ENCODE measurements at places on chromosomes 2 and 18.

- no peak for DNase-seq
Observed at GRCh38 chr2:154912215-154912614, 213.7 kb downstream of the KCNJ3 start.

DNA sequence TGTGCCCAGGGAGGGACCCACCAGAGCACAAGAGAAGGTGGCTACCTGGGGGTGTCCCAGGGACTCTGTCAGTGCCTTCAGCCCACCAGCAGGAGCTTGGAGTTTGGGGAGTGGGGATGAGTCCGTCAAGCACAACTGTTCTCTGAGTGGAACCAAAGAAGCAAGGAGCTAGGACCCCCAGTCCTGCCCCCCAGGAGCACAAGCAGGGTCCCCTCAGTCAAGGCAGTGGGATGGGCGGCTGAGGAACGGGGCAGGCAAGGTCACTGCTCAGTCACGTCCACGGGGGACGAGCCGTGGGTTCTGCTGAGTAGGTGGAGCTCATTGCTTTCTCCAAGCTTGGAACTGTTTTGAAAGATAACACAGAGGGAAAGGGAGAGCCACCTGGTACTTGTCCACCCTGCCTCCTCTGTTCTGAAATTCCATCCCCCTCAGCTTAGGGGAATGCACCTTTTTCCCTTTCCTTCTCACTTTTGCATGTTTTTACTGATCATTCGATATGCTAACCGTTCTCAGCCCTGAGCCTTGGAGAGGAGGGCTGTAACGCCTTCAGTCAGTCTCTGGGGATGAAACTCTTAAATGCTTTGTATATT, 14.0 kb downstream of the ITM2C start:
- no peak for DNase-seq

- DNase-seq, result peak; percentile 27
Observed at GRCh38 chr18:59067873-59068272, 71.8 kb upstream of the SEC11C start.

DNA sequence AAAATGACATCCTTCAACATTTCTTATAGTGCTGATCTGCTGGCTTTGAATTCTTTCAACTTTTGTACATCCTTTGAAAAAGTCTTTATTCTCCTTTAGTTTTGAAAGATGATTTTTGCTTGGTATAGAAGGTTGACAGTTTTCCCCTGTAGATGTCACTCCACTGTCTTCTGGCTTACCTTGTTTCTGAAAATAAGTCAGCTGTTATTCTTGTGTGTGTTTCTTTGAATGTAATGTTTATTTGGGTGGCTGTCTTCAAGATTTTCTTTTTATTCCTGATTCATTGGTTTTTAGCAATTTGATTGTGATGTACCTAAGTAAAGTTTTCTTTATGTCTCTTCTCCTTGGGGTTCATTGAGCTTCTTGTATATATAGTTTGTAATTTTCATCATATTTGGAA, 47.6 kb downstream of the ACTR3 start:
- DNase-seq, result no peak

- peak; percentile 54 for DNase-seq
Observed at GRCh38 chr2:201128933-201129505, 13.1 kb downstream of the CFLAR start.

- DNase-seq, result no peak
Observed at GRCh38 chr2:105760191-105760590, 15.5 kb downstream of the NCK2 start.

DNA sequence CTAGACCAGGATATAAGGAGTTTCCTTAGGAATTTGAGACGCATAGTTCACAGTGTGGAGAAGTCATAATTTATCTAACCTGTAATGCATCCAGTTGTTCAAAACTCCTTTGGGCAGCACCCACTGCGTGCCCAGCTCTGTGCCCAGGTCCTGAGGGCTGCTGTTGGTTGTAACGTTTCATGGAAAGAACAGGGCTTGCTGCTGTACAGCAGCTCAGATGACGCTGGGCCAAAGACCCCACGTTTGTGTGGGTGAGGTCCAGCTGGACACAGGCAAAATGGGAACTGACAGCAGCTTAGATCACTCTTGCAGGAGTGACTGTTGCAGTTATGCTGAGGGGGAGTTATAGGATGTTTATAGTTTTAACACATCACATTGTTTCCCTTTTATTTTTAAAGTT, 30.0 kb upstream of the HS6ST1 start:
- no peak for DNase-seq

GRCh38 chr2:16425462-16426336, 239.9 kb downstream of the CYRIA start:
- peak; percentile 69 for DNase-seq

GRCh38 chr2:97911922-97912575, 83.7 kb downstream of the TMEM131 start:
- DNase-seq, result no peak

DNA sequence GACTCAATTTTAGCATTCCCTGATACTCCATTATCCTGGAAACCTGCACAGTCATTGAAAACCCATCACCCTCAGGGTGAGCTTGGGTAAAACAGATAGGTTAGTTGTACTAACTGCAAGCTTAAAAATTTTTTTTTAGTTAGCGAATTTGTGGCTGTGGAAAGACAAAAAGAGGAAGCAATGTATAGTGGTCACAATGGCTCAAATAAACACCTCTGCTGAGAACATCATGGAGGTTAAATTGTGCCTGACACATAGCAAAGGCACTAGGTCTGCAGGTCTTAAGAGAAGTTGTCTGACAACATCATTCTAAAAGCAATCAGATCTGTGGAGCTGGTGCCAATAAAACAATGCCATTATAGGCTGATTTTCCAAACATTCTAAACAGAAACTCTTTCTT, 84.4 kb upstream of the CAVIN2 start:
- peak; percentile 32 for DNase-seq

DNA sequence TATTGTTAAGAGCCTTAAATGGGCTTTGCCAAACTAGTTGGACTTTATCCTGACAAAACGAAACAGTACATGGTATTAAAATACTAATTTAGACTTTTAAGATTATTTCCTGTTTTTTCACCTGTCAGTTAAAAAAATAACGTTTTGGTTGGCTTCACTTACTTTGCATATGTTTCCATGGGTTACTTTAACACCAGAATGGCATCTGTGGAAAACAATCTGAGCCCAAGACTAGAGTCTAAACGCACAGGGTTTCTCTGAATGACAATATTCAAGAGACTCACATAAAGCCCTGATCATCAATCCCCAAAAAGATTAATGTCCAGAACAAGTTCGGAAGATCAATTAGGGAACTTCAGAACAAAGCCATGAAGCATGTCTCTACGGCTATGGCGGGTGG, 888.0 kb downstream of the EPHA4 start:
- DNase-seq, result no peak

DNA sequence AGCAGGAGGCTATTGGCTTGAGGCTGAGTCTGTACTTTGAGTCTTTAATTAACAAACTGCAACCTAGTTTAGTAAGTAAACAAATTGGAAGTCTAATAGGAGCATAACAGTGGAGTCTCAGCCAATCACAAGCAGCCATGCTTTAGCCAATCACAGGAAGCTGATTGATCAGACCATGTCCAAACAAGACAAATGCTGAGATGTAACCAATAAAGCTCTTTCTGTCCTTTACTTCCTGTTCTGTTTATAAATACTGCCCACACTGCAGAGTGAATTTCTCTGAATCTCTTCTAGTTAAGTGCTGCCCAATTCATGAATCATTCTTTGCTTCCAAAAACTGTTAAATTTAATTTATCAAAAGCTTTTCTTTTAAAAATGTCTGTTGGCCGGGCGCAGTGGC, 146.6 kb upstream of the DLX2 start:
- DNase-seq, result no peak

GRCh38 chr2:163698857-163699256, 37.0 kb downstream of the FIGN start:
- DNase-seq, result no peak
